Cardiac fibroblast (primary cell): ENCODE measurements at places on chromosomes 4 and X.

- DNase-seq, result no peak
These were observed 16.6 kb downstream of the FGD1 start for GRCh38 chrX:54479136-54480111.

DNA sequence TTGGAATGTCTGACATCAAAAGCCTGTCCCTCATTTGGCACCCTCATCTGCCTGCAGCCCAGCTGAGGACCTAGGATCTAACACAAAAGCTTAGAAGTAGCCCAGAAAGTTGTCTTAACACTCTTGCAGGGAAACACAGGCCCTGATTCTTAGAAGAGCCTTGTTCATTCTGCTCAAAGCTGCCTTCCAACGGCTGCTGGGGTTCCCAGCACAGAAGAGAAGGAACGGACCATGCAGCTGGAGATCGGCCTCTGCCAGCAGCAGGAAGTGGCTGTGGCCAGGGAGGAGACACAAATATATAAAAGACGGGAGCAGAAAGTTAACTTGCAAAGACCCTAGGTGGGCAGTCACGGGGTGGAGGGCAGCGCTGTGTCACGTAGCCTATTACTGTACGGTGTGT lies 20.4 kb downstream of the PRPS2 start:
- DNase-seq, result no peak

DNA sequence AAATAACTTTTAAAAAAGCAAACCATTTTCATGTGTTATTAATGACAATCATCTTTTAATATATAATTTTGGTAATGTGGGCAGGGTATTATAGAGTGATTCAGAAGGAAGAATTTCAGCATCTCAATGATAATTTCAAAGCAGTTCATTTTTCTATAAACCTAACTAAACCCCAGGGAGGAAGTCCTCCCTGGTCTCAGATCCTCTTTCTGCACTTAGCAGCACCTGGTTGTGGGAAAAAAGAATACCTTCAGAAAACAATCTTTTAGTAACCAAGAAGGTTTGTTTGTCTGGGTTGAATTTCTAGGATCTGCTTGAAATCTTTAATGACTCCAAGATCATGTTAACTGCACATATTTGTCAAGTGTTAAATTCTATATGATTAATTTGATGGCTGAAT lies 29.9 kb downstream of the DKK2 start:
- no peak for DNase-seq

DNA sequence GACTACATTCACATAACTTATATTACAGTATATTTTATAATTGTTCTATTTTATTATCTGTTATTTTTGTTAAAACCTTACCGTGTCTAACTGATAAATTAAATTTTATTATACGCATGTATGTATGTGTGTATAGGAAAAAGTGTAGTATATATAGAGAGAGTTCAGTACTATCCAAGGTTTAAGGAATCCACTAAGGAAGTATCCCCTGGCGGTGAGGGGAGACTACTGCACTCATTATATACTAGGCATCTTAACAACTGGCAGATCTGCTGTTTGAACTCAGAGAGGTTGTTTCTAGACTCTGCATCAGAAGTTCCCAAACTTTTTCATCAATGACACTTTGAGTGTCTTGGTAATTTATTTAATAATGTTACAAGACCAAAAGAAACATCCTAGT lies 70.9 kb downstream of the NDST4 start:
- DNase-seq, result no peak

DNA sequence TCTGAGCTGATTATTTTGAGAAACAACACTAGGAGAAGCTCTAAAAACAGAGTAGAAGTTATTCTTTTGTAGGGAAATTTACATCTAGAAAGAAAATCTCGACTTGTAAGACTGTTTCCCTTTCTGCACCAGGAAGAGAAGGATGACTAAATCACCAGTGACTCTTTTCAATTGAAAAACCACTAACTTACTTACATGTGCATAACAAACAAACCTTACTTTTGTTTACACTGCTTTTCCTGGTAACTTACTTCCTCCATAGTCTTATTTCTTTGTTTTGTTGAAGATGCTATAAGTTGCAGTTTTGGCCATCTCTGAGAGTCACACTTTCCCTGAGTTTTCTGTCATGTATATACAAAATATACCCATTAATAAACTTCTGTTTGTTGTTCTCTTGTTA lies 293.6 kb upstream of the FAT4 start:
- DNase-seq, result peak; percentile 20

- DNase-seq, result peak; percentile 81
These were observed 134.9 kb upstream of the VEGFC start for GRCh38 chr4:176927664-176928063.

DNA sequence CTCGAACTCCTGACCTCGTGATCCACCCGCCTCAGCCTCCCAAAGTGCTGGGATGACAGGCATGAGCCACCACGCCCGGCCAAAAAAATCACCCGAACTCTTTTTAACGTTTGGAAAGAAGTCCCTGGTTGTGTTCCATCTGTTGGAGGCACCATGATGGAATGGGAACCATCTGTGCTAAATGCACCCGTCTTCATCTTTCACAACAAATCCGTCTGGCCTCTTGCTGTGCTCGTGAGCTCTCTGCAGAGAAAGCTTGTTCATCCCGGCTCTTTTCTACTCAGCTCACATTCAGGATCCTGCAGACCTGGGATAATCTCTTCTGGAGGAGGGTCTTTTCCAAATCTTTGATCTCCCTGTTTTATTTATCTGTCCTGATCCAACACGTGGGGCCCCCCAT lies 188.8 kb downstream of the CRLF2 start:
- no peak for DNase-seq

- DNase-seq, result no peak
These were observed 37.3 kb downstream of the RRAGB start for GRCh38 chrX:55754861-55755294.
